A549 treated with DMSO at 1 μM for 4 hours (cell line): ENCODE measurements at places on chromosomes 1 and 21. TPM values are rescaled to one million over a fixed set of nuclear protein-coding genes. Genes with fewer than 3 reads are reported as not detected.

Gene C1orf94
- total RNA-seq, result not detected in 5 replicates

Gene SLC45A1
- total RNA-seq, result 2.6 to 3.8 TPM (median 2.9 TPM) in 5 replicates

Gene TPTE
- not detected in 5 replicates for total RNA-seq

Gene SLAMF8
- not detected in 5 replicates for total RNA-seq

Gene CRTC2
- 32.7 to 45.4 TPM (median 42.7 TPM) in 5 replicates for total RNA-seq

Gene CHRM3
- 0.02 to 0.15 TPM (median 0.08 TPM) in 4 of 5 replicates, not detected in the other for total RNA-seq

Gene LENEP
- not detected in 5 replicates for total RNA-seq
